Choroid plexus epithelial cell (primary cell): ENCODE measurements at places on chromosomes 16 and 17.

DNA sequence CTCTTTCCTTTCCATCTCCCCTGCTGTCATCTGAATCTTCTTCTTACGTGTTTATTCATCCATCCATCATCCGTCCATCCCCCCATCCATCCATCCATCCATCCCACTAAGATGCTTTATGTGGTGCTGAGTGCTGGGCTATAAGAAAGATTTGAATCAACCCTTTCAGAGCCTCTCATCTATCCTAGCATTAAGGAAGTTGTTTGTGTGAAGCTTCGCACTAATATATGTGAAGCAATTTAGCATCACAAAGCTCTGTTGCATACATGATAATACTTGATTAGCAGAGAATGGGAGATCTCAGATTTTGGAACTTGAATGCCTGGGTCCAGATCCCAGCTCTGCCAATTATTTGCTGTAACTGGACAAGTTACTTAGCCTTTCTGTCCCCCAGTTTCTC is 255.7 kb downstream of the SHISA9 start:
- no peak for DNase-seq

DNA sequence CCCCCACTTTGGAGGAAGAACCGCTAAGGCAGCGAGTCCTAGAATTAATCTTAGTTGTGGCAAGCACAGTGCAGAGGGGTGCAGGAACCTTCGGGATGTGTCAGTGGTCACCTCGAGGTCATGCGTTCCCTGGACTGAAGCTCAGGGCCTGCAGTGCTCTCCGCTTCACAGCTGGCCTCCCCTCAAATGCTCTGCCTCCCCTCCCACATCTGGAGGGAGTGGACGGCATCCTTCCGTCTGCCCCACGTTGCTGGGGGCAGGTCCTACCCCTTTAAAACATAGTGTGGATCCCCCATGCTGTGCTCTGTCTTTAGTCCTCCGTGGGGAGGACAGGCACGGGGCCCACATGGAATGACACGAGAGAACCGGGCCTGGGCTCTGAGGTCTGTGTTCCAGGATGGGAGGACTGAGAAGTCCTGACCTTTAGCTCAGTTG is 99.5 kb upstream of the CDC42EP4 start:
- no peak for DNase-seq

GRCh38 chr16:4525634-4526277 is 12.8 kb downstream of the CDIP1 start:
- no peak for DNase-seq

DNA sequence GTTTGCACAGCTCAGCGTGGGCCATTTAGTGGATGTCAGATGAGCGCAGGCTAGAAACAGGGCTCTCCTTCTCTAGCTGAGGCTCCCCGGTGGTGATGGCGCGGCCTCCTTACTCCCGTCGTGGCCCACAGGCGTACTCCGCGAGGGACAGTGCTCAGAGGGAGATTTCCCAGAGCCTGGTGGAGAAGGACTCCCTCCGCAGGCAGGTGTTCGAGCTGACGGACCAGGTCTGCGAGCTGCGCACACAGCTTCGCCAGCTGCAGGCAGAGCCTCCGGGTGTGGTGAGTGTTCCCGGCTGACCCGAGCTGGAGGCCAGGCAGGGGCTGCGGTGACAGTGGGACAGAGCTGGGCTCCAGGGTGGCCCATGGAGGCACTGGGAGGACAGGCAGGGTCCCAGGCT is 21.4 kb downstream of the CARD14 start:
- no peak for DNase-seq

- DNase-seq = no peak
Measured at GRCh38 chr16:50887500-50888298, 145.8 kb downstream of the CYLD start.

- DNase-seq = no peak
Measured at GRCh38 chr16:51148678-51149228, 2.3 kb downstream of the SALL1 start.

DNA sequence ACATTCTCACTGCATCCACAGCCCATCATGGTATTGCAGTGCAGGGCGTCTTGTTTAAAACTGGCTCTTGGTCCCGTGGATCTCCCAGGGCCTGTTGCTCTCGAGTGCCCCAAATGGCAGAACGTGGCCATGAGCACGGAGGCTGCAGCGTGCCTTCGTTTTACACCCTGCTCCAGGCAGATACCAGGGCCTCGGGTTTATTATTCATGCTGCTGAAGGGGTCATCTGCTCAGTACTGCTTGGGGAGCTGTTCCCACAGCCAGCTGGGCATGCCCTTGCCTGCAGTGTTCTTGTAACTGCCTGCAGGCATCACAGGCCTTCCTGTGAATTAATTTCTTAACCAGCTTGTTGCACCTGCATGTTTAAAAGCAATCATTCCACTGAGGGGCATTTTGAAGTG is 129.7 kb upstream of the CHMP6 start:
- DNase-seq = peak; percentile 69

- no peak for DNase-seq
Measured at GRCh38 chr17:15086776-15087295, 178.3 kb downstream of the PMP22 start.

DNA sequence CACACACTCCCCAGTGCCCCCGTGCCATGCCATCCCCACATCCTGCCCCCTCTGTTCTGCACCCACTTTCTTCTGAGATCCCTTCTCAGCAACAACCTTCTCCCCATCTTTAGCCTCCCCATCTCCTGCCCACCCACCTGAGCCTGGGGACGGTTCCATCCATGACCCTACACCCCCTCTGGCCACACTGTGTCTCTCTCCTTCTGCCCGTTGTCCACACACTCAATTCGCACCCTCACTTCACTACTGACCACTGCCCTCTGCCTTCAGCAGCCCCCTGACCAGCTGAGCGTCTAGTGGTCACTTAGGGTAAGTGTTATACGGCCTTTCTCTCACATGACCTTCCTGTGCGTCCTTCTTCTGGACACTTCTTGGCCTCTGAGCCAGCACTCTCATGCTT is 6.1 kb downstream of the ARHGAP27 start:
- DNase-seq = no peak

DNA sequence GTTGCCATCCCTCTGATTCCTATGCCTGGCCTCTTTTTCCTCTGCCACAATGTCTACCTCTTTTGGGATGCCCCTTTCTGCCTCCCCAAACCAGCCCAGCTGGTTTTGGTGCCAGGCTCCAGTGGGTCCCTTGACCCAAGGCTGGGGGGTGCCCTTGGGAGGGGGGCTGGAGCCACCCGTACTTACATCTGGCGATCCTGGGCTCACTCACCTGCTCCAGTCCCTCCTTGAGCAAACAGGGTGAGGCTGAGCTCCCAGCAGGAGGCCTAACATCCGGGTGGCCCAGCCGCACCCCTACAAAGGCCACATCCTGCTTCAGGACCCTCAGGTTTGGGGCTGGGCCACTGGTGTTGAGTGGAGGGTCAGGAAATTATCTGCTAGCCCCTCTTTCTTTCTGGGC is 1.2 kb downstream of the ERN2 start:
- DNase-seq = no peak

DNA sequence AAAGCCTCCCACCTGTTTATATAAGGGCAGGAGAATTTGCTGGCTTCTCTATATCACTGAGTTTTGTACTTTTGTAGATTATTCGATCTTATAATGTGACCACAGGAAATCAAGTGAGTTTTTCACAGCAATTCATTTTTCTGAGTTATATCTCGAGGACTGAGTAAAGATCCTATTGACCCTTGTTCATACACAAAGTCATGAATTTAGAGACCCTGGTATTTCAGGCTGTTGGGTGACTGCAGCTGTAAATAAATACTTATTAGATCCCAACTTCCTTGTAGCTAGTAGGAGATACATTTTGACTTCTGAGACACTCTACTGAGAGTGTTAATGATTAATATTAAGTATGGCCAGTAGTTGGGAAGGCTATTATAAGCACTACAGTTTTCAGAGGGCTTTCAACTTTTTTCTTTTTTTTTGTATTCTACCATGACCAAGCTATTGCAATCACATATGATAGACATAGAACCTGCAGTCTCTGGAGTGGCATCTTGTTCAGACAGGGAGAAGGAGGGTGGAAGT is 3.2 kb upstream of the KRT20 start:
- no peak for DNase-seq

GRCh38 chr16:67933805-67934204 is 2.1 kb upstream of the CTRL start:
- DNase-seq = no peak

DNA sequence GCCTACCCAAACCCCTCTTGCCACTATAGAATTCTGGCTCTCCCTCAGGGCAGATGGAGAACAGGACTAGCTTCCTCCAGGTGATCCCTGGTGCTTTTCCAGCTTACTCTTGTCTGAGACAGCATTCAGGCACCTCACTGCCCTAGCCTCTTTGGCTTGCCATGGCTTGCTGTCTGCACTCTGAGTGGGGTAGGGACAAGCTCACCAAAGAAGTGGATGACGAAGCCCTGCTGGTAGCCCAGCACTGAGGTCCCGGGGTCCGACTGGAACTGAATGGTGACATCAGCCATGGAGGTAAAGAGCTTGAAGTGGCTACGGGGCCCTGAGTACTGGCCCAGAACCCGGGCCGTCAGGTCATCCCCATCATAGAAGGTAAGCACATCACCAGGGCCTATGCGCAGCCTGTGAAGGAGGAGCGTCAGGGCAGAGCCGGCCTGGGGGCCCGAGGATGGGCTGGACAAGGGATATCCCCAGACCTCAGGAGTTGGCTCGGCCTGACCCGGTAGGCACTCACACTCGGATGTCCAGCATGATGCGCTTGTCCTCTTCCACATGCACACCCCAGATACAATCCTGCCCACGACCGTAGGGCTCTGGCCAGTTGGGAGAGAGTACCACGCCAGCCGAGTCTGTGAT is 7.6 kb upstream of the PHF12 start:
- no peak for DNase-seq

DNA sequence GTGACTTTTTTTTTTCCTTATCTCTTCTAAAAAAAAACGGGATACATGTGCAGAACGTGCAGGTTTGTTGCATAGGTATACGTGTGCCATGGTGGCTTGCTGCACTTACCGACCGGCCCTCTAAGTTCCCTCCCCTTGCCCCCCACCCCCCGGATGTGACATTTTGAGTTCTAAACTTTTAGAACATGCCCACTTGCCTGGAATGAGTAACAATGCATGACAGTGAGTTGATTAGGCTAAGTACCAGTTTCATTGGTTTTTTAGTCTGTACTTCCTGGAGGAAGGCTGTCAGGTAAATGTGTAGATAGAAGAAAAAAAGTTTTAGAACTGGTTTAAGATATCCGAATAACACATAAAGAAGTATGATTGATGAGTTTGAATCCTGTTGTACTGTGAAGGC is 4.0 kb downstream of the BPTF start:
- no peak for DNase-seq

DNA sequence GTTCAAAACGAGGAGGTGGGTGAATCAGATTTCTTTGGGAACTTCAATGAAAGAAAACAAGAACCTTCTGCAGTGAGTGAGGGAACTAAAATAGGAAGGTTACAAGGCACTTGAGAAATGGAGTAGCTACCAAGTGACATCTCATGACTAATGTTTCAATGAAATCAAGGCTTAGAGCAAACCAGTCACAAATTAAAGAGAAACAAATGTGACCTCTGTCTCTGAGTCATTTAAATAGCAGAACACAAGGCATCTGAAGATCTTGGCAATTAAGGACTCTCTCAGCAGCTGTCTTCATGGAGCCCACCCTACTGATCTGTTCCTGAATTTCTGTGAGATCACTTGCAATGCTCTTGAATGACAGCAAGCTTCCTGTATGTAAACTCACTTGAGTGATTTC is 109.5 kb downstream of the CDH11 start:
- no peak for DNase-seq

DNA sequence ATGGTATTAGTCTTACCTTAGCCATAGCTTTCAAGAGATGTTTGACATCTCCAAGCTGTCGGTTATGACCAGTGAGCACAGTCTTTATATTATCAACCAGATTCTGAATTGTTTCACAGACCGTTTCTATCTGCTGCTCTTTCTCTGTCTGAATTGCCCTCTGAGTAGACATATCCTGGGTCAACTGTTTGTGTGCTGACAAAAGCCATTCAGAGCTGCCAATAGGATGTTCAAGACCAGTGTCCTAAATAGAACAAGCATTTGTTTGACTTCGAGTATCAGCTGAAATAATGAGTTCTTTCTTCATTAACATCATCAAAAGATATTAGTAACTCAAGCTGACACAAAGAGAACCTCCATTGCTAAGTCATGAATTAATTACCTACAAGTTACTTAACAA is 14.9 kb upstream of the ARL6IP1 start:
- DNase-seq = no peak

DNA sequence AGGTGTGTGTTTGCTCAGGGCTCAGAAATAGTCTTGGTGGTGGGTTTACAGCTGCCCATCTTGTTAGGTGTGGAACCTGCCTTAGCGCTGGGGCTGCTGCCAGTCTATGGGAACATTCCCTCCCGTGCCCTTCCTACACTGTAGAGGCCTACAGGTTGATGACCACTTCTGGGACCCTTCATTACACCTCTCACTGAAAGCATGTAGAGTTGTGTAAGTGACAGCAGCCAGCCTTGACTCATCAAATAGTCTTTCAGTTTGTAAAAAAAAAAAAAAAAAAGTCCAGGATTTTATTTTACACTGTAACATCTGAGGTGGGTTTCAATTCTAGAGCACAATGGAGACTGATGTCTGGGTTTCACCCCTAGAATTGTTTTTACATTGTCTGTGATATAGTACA is 193.9 kb downstream of the SPECC1 start:
- DNase-seq = no peak

GRCh38 chr16:21953541-21953902 is 361 bp downstream of the UQCRC2 start:
- DNase-seq = no peak

DNA sequence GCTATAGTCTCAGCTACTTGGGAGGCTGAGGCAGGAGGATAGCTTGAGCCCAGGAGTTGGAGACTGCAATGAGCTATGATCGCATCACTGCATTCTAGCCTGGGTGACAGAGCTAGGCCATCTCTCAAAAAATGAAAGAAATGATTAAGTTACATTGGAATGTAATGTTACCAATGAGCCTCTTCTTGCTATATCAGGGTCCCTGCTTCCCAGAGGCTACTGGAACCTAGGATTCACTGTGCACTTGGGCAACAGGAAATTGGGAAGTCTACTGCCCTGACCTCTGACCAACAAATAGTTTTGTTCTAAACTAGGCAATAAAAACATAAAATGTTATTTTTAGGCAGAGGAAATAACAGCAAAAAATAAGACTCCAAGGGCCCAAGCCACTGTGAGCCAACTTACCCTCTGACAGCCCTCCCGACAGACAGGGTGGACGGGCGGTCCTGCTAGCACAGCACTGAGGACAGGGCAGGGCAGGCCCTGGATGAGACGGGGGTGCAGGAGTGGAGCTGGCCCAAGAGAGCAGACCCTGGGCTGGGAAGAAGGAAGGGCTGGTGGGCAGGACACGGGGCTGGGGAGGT is 27.5 kb downstream of the NSMCE1 start:
- DNase-seq = peak; percentile 83

DNA sequence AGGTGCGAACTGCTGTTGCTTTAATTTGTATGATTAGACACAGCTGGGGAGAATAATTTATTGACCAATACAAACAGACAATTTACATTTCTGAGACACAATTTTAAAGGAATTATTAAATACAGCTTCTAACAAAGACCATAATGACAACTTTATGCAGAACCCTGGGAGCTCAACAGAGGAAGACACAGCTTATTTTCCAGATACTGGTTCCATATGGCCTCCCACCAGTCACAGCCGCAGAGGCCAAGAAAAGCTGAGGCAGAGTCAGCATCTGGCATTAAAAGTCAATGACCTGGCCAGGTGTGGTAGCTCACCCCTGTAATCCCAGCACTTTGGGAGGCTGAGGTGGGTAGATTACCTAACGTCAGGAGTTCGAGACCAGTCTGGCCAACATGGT is 66.1 kb upstream of the BCAR1 start:
- no peak for DNase-seq
